Fibroblast of the aortic adventitia (primary cell): ENCODE measurements at places on chromosomes 1 and 21. TPM values are rescaled to one million over a fixed set of nuclear protein-coding genes. Genes with fewer than 3 reads are reported as not detected.
A peak's percentile ranks its signal among the peaks of the same experiment; 100 is the strongest.

DNA sequence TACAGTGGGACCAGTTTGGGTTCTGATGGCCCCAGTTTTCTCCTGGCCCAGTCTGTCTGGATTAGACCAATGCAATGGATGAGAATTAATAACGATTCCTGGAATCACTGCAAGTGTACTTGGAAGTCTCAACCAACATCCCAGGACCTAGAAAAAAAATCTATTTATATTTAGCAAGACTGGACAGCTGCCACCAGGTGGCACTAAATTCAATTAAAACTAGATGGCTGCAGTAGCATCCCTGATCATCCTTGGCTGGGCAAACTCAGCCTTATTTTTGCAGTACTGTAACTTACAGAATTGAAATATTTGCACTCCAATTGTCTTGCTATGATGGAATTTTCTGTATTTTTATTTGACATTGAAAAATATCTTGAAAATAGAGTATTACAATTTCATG lies 165.7 kb downstream of the NCAM2 start:
- DNase-seq = peak; percentile 87

DNA sequence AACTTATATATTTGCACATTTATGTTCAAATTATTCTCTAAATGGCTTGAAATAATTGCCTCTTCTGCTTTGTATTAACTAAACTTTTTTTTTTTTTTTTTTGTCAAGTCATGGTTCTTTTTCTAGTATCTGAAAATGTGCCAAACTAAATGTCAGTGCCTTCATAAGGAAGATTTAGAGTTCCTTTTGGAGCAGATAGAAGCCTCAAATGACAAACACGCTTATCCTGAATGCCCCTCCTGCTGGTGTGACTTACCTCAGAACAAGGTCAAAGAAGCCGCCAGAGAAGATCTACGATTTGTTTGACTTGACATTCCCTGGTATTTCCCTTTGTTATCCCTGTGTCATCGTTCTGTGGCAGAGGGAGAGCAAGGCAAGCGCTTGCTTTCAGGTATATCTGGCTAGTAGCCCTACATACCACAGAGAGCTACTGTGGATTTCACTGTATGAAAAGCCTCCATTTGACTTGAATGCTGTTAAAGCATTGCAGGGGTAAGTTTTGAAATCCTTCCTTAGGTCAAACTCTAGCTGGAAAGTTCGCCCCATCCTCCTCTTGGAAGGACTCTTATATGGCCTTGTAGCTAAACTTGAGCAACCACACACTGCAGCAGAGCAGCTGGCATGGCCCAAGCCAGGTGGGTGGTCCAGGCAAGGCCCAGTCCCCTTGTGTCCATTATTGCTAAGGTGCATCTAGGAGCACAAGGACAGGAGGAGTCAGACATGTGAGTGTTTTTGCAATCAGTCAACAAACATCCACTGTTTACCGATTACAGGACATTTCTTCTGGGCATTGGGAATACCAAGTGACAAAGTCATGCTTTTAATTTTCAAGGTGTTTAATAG lies 285.4 kb upstream of the USP25 start:
- DNase-seq = no peak

The LZIC gene
- 50.3 and 61.0 TPM in 2 replicates for total RNA-seq

The UBL4B gene
- total RNA-seq = not detected in 2 replicates

- no peak for DNase-seq
Observed at GRCh38 chr1:92273039-92273438, 25.7 kb downstream of the GLMN start.

DNA sequence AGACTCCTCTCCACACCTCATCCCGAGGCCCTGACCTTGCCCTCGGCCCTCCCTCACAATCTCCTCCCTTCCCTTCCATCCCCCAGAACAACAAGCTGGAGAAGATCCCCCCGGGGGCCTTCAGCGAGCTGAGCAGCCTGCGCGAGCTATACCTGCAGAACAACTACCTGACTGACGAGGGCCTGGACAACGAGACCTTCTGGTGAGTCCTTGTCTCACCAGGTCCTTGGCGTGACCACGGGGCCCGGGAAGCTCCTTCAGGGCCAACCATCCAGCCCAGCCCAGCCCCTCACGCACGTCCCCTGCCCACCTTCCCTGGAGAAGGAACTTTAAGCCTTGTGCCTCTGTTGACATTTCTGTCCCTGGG lies 15.6 kb downstream of the PODN start:
- DNase-seq = no peak

The APOBEC4 gene
- not detected in 2 replicates for total RNA-seq

DNA sequence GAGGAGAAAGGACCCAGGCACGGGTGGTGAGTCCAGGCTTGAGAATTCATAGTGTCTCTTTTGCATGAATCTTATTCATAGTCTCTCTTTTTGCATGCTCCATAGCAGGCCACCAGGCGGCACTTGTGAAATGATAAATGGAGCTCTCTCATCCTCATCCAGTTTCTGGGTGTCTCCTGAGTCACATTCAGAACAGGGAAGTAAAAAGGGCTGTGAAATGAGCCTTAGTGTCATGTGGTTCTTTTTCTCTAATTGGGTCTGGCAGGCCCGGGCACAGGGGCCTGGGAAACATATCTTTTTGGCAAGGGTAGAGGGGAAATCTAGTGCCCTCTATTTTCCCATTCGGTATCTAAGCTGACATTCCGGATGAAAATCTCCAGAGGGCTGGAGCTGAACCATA lies 19.1 kb upstream of the NCF2 start:
- peak; percentile 90 for DNase-seq

The PM20D1 gene
- not detected in 2 replicates for total RNA-seq

DNA sequence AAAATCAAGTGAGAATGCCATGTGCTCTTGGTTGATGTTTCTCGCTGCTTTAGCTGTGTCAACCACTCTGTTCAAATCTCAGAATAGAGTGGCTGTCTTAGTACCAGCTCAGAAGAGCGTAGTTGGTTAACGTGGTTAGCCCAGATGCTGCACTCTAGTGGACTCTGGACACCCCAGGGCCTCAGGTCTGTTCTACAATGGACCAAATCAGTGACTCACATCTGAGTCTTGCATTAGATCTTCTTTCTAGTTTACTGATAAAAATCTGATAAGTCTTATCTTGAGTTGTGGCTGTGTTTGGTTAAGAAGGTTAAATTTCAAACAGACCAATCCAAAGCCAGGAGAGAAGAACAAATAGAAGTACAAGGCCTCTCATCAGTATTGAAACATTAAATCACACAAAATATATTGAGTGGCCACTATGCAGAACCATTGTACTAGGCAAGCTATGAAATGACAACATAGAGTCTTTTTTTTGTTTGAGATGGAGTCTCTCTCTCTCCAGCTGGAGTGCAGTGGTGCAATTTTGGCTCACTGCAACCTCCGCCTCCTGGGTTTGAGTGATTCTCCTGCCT lies 104.1 kb downstream of the NR5A2 start:
- peak; percentile 22 for DNase-seq

The C1orf87 gene
- not detected in 2 replicates for total RNA-seq

DNA sequence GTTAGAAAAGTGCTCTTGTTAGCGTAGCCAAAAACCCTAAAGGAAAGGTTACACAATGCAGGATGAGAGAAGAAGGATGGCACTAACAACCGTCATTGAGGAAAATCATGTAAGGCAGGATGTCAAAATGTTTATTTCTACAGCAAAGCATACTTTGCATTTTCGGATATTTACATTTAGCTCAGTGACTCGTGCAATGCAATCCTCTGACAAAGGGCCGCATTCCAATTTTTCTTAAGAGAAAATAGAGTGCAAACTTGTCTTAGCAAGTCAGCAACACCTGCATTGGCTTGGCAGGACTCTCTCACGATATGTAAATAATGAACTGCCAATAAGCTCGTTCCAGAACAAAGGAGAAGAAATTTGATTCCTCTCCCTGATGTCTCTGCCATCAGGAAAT lies 33.3 kb downstream of the TIAM1 start:
- no peak for DNase-seq

DNA sequence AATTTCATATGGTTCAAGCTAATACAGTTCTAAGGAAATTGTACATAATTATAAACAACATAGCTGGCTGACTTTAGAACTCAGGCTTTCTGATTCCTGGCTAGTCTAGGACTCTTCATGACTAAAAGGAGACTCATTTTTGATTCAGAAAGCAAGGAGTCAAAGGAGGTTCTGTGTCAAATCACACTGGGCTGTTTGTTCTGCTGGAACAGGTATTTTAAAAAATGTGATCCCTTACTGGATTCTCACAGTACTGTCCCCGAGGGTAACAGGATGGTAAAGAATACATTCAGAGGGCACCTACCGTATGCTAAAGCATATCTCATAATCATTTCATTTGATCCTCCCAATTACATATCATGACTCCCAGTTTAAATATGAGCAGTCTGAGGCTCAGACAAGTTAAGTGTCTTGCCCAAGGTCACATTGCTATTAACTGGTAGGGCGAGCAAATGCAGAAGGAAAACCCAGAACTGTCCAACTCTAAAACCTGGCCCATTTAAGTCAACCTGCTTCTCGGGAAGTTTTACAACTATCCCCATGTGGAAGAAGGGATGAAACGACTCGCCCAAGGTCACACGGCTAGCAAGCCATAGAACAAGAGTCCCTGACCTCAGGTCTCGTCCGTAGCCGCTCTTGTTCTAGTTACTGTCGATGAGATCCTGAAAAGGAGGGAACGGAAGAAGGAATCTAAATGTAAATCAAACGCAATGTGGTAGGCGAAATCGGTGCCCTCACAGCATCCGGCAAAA lies 675 bp downstream of the MYSM1 start:
- DNase-seq = peak; percentile 22

- no peak for DNase-seq
Observed at GRCh38 chr1:200041337-200042118, 14.0 kb downstream of the NR5A2 start.

The ESPN gene
- not detected in 2 replicates for total RNA-seq

GRCh38 chr1:8693107-8693506 lies 124.3 kb downstream of the RERE start:
- no peak for DNase-seq

GRCh38 chr1:182686446-182686845 lies 2.1 kb upstream of the RGS8 start:
- no peak for DNase-seq

DNA sequence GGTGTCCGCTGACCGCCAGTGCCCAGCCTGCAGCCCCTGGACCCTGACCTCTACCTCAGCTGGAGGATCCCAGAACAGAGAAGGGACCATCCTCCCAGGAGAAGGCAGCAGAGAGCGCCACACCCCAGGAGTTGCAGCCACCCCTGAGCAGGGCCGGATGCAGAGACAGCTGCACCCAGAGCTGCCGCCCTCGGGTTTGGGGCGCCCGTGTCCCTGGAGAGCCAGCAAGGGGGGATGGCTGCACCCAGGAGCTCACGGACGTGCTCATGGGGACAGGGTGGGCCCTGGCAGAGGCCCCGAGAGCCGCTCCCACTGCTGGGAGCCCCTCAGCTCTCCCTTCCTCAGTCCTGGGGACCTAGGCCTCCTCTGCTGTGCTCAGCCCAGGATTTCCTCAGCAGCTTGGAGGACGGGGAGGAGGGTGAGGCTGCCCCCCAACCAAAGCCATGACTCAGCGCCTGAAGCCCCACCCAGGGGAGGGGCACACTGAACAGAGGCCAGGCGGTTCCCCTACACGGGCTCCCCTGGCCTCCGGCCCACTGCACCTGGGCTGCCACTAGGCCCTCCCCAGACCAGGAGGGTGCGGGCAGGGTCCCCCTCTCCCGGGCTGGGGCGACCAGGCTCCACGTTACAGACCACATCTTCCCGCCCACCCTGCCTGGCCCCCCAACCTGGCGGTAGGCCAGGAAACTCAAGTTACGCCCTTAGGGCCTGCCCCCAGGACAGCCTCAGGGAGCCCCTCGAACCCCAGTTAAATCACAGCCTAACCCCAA lies 2.2 kb downstream of the ACAP3 start:
- DNase-seq = peak; percentile 73

The DYNLT5 gene
- 1.4 TPM in 1 of 2 replicates, not detected in the other for total RNA-seq

DNA sequence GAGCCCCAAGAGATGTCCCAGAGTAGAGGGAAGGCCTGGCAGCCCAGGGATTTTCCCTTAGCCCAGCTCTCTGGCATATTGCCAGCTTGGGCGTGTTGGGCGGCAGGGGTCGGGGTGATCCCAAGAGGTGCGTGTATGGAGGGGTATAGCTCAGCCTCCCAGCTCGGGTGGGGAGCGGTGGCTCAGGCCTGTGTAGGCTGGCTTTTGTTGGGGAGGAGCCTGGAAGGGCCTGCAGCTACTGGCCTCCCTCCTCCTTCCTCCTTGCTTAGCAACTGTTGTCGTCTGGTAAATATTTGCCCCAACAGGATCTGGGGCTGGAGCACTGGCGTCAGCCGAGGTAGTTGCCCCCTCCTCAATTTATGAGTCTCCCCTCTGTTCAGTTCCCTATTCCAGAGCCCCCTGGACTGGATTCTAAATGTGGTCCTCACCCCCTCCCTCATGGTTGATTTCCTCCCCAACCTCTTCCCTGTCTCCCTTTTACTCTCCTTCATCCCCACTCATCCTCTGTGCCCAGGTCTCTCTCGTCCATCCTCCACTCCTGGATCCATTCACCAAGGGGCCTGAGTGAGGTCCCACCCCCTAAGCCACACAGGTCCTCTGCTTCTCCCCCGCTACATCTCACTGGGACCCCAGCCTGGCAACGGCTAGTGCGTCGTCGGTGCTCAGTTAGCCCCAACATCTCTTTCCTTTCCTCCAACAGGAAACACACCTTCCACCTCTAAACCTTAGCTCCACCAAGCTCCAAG lies 10.3 kb upstream of the LMNA start:
- DNase-seq = peak; percentile 90

- DNase-seq = peak; percentile 81
Observed at GRCh38 chr1:162548170-162548569, 13.4 kb upstream of the UAP1 start.

DNA sequence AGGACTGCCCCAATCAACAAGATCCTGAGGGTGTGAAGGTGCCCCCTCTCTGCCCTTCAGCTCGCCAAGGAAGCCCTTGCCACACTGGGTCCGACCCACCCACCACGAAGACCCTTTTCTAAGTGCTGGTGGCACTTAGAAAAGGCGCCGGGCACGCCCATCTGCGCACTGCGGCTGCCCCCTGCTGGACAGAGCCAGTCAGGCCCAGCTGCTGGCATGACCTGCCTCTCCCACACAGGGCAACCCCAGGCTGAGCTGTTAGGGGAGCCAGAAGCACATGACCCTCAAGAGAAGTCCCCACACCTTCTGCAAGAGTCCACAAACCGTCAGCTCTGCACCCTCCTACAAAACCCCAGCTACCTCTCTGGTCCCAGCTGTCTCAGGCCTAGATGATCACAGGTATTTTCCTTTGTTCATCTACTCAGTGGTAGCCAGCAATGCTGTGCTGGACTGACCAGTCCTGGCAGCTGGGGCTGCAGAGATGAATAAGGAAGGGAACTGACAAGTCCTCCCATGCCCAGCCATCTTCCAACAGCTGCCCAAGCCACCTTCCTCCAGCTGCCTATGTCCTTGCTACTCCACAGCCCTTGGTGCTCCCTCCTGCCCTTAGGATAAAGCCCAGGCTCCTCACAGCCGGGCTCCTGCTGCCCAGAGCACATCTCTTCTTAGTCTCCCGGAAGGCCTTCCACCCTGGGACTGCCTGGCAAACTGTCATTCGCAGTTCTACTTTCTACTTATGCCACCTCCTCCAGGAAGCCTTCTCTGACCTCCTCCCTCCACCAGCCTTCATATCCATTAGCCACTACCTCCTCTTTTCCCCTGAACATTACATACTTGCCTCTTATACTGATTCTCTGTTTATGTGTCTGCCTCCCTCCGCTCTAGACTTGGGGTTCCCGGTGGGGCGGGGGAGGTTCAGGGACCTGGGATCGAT lies 39.8 kb upstream of the ZC3H12A start:
- DNase-seq = peak; percentile 43

DNA sequence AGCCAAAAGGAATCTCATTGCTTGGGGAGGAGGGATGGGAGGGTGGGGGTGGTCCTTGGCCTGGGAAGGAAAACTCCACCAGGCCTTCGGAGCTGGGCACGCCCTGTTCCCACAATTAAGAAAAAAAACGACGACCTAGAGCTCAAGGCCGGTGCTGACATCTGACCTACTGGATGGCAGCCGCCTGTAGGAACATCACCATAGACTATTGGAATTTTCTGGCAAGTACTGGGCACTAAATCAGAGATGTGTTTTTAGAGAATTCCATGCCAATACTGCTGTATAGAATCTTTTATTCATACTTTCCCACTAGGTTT lies 729 bp downstream of the NADK start:
- DNase-seq = no peak
